ENCODE measurements at places on chromosomes 1 and 21. TPM values are rescaled to one million over a fixed set of nuclear protein-coding genes. Genes with fewer than 3 reads are reported as not detected.

DNA sequence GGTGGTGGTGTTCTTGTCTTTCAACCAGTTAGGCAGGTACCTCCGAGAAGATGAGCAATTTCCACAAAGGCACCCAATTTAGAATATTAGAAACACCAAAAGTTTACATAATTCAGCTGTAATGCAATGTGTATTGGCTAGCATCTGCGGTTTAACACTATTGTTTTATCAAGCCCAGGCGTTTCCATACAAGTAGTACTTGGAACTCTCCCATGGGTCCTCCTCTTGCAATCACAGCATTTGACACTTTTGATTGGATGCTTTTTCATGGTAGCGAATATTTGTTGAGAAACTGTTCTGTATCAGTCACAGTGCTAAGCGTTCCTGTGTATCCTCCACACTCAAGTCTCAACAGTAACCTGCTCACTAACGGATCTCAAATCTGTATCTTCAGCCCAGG is 20.1 kb upstream of the MAP1LC3C start:
- no peaks in the 10 kb centered on the region for H3K4me1 ChIP-seq
- H3K27ac ChIP-seq, result no peak overlapping the region
- H3K36me3 ChIP-seq, result no peaks in the 10 kb centered on the region
- H3K27me3 ChIP-seq, result no peaks in the 10 kb centered on the region

DNA sequence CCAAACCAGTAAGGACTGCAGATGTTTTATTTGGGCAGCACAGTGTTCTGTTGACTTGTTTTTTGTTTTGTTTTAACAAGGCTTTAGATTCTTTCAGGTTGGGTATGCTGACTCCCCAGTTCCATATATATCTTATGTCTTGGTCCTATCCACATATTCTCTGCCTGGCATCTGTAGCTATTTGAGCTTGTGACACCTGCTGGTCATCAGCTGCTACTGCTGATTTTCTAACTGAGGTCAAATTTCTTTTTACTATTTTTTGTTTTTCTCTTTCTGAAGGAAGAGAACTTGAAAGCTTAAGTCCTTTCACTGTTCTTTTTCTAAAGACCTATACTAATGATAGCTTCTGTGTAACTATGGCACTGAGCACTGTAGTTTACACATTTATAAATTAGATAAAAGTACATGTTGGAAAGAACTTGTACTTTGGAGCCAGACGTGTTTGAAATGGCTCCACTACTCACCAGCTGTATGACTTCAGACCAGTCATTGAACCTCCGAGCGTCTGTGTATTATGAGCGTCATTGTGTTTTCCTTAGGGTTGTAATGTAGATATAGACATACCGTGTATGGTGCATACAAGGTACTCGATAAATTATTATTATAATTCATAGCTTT is 109.4 kb downstream of the NRDC start:
- H3K4me3 ChIP-seq, result no peak overlapping the region
- no peak overlapping the region for H3K27ac ChIP-seq
- peak; percentile 40 for DNase-seq
- no peaks in the 10 kb centered on the region for H3K27me3 ChIP-seq
- H3K4me1 ChIP-seq, result no peaks in the 10 kb centered on the region

DNA sequence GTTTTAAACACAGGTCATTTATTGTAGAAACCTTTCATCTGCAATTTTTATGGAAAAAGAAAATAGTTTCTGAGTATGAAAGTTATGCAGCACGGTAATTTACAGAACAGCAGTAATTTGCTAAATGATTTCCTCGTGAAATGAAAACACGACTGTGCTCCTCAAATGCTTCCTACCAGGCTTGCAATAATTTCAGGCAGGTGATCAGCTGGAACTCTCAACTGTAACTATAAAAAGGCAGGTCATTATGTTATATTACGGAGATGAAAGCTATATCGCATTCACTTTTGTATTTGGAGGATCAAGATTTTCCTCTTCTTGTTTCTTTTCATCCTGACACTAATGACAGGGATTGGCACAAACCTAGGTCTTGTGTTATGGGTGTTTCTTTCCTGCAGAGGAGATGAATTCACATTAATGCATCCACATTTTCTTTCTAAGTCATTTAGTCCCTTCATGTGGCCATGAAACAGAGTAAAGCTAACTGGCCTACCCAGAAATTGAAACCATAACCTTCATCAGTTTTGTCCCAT is 57.4 kb downstream of the SAMSN1 start:
- no peak overlapping the region for H3K27ac ChIP-seq
- H3K27me3 ChIP-seq, result no peaks in the 10 kb centered on the region
- no peak overlapping the region for H3K4me3 ChIP-seq
- H3K36me3 ChIP-seq, result peaks cover 81% of the 10 kb centered on the region
- no peak for DNase-seq

GRCh38 chr21:15823486-15824150 is 93.8 kb downstream of the USP25 start:
- DNase-seq, result peak; percentile 52
- peaks cover 49% of the 10 kb centered on the region for H3K36me3 ChIP-seq
- H3K4me1 ChIP-seq, result peaks cover 22% of the 10 kb centered on the region
- peak overlapping the region; percentile 80 for H3K27ac ChIP-seq
- H3K4me3 ChIP-seq, result peak overlapping the region; percentile 49
- H3K27me3 ChIP-seq, result no peaks in the 10 kb centered on the region

DNA sequence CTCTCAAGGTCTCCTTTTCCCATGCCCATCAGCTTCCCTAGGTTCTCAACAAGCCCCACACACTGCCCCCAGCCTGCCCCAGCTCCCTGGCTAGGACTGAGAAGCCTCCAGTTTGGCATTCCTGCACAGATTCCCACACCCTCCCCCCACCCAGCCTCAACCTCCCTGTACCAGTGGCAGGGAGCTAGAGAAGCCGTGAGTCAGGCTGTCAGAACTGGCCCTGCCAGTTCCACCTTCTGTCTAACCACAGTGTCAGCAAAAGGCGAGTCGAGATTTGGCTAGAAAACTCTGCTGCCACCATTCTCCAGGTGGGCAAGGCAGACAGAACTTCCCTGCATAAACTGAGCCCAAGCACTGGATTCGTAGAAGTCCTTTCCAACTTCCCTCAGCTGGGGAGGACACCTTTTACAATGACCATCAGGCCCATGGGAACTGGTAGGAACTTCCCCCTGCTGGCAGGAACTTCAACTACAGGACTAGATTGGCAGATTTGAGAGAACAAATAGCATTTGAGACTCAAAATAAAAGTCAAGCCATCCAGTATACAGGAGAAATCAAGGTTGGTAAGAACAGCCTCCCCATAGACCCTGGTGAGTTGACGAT is 31.0 kb downstream of the TNNT2 start:
- H3K4me1 ChIP-seq, result no peaks in the 10 kb centered on the region
- no peaks in the 10 kb centered on the region for H3K36me3 ChIP-seq
- no peak overlapping the region for H3K27ac ChIP-seq
- peaks cover 14% of the 10 kb centered on the region for H3K27me3 ChIP-seq
- H3K4me3 ChIP-seq, result no peak overlapping the region
- peak; percentile 29 for DNase-seq

GRCh38 chr1:61174060-61174795 is 91.9 kb downstream of the NFIA start:
- no peaks in the 10 kb centered on the region for H3K36me3 ChIP-seq
- DNase-seq, result no peak

The MIS18A gene
- total RNA-seq, result 29.4 TPM

- H3K36me3 ChIP-seq, result peaks cover 10% of the 10 kb centered on the region
- H3K4me3 ChIP-seq, result peak overlapping the region; percentile 74
- peaks cover 28% of the 10 kb centered on the region for H3K4me1 ChIP-seq
- H3K27ac ChIP-seq, result peak overlapping the region; percentile 86
These were observed 35.0 kb upstream of the JAK1 start for GRCh38 chr1:65001231-65001792.

DNA sequence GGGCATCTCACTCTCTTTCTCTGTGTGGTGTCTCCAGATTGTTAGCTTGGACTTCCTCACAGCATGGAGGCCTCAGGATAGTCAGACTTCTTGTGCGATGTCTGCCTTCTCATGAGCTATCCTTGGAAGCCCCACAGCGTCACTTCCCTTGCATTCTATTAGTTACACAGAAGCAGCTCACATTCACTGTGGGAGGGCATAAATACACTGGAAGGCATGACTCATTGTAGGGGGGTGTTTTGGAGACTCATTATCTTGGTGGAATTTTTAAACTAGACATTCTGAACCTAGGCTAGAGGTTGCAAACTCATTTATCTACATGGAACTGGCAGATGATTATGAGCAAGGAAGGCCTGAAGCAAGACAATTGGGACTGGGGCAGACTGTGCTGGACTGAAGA is 21.4 kb upstream of the FASLG start:
- DNase-seq, result no peak
- peak overlapping the region; percentile 46 for H3K27ac ChIP-seq
- no peaks in the 10 kb centered on the region for H3K27me3 ChIP-seq
- H3K36me3 ChIP-seq, result peaks cover 13% of the 10 kb centered on the region
- H3K4me1 ChIP-seq, result peaks cover 58% of the 10 kb centered on the region

- no peak overlapping the region for H3K4me3 ChIP-seq
- H3K27me3 ChIP-seq, result peaks cover 19% of the 10 kb centered on the region
- no peak overlapping the region for H3K27ac ChIP-seq
- DNase-seq, result no peak
- H3K36me3 ChIP-seq, result no peaks in the 10 kb centered on the region
These were observed 14.4 kb upstream of the KCNH1 start for GRCh38 chr1:211148366-211148765.

DNA sequence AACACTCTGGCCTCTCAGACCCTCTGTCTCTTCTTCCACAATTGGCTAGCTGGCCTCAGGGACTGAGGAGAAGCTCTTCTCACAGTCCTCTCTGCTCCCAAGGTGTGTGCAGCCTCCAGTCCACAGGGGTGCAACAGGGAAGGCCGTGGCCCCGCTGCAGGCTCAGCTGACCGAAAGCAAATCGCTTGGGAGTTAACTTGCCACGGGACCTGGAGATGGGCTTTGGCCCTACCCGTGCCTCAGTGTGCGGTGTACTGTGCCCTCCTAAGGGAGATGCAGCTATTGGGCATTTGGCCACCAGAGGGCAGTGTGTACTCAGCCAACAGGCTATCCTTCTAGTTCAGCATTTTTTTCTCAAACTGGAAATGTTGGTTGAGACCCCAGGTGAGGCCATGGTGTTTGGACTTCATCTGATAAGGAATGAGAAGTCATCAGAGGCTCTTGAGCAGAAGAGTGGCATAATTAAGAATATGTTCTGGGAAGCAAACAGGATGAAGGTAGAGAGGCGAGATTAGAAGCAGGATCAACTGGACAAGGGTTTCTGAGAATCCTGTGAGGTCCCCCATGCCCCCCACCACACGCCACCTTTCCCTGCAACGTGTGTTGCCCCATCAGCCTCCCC is 42.5 kb upstream of the TMEM125 start:
- H3K4me1 ChIP-seq, result no peaks in the 10 kb centered on the region
- peaks cover 2% of the 10 kb centered on the region for H3K27me3 ChIP-seq
- no peak overlapping the region for H3K27ac ChIP-seq
- no peak overlapping the region for H3K4me3 ChIP-seq
- peak; percentile 90 for DNase-seq

DNA sequence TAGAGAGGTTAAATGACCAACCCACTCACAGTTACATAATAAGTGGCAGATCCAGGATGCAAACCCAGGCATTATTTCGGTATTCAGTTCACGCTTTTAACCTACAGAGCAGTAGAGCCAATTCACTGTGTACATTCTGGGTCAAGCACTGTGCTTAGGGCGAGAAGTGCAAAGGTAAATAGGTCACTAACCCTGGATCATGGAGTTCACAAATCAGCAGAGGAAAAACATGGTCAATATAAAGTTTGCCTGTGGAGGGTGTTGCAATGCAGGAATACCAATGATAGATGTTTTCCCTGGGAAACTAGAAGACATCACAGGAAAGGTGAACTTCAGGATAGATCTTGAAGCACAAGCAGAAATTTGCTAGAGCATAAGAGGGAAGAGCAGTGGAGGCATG is 253.4 kb upstream of the NFIA start:
- peaks cover 16% of the 10 kb centered on the region for H3K4me1 ChIP-seq
- H3K27ac ChIP-seq, result no peak overlapping the region
- no peak overlapping the region for H3K4me3 ChIP-seq
- no peaks in the 10 kb centered on the region for H3K36me3 ChIP-seq

DNA sequence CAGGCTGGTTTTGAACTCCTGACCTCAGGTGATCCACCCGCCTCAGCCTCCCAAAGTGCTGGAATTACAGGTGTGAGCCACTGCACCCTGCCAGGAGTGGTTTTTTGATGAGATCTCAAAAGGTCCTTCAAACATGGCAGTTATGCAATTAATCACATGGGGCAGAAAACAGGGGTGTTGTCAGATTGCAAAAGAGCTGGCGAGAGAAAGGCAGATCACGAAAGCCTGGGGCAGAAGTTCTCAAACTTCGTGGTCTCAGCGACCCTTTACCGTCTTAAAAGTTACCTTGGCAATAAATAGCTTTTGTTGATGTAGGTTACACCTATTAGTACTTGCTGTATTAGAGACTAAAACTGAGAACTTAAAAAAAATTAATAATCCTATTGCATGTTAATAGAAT is 16.1 kb downstream of the CNR2 start:
- H3K4me3 ChIP-seq, result no peak overlapping the region
- peaks cover 24% of the 10 kb centered on the region for H3K4me1 ChIP-seq
- H3K27ac ChIP-seq, result no peak overlapping the region
- H3K36me3 ChIP-seq, result peaks cover 4% of the 10 kb centered on the region
- no peak for DNase-seq
- peaks cover 16% of the 10 kb centered on the region for H3K27me3 ChIP-seq

The SPATA17 gene
- total RNA-seq, result not detected

GRCh38 chr1:40704817-40705733 is 13.6 kb downstream of the NFYC start:
- no peaks in the 10 kb centered on the region for H3K27me3 ChIP-seq
- H3K27ac ChIP-seq, result no peak overlapping the region
- peaks cover 21% of the 10 kb centered on the region for H3K36me3 ChIP-seq
- H3K4me1 ChIP-seq, result peaks cover 48% of the 10 kb centered on the region
- no peak for DNase-seq

DNA sequence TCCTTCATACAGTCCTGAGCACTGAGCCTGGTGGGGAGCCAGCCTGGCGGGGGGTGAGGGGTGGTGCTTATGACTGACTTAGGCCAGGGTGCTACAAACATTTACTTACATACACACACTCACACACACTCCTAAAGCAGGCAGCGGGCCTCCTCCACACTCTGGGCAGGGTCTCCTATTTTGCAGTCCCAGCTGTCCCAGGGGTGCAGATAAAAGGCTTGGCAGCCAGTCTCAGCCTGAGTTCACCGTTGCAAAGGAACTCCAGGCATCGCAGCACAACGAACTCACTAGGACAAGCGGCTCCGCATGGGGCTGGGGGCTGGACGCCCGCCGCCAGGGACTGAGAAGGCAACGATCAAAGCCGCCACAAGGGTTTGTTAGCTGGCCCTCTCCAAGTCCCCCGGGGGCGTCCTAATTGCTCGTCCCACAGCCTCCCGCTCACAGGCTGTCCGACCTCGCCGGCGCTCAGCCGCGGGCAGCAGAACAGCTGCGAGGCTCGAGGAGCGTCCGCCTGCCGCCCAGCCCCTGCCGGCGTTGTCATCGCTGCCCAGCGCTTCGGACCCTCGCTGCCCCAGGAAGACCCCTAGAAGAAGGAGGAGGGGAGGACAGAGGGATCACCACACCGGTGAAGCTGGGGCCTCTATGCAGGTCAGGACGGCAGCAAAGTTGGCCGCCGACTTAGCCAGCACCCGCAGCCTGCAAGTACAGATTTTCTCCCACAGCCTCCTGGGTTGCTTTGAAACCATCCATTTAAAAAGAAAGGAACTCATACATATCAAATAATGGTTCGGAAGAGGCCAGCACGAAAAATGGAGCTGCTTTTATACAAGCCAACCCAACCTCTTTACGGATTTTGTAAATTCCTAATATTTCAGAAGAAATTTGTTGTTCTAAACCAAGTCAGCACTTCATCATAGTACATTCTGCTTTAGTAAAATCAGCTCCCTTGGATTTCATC is 6.2 kb downstream of the BARHL2 start:
- peaks cover 3% of the 10 kb centered on the region for H3K36me3 ChIP-seq
- peaks cover 10% of the 10 kb centered on the region for H3K4me1 ChIP-seq
- peaks cover 80% of the 10 kb centered on the region for H3K27me3 ChIP-seq
- no peak overlapping the region for H3K27ac ChIP-seq
- no peak overlapping the region for H3K4me3 ChIP-seq
